Left hindlimb (tissue), 1 donor: ENCODE measurements at places on chromosomes 4 and X.

DNA sequence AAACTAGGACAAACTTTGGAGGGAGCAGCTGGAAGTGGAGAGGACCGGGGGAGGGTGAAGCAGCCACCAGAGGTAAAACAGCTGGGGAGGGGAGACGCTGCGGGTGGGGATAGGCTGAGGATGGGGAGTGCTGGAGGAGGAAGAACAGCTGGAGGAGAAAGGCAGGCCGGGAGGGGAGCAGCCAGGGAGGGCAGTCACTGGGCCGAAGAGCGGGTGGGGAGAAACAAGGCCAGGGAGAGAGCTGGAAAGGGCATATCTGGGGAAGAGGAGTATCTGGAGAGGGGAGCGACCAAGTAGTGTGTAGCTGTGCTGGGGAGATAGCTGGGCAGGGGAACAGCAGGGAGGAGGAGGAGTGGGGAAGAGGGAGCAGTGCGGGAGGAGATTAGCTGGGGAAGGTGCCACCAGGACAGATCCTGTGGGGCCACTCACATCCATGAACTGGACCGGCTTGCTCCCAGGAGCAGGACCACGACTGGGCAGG is 2.7 kb downstream of the SLC38A5 start:
- DNase-seq, result no peak

DNA sequence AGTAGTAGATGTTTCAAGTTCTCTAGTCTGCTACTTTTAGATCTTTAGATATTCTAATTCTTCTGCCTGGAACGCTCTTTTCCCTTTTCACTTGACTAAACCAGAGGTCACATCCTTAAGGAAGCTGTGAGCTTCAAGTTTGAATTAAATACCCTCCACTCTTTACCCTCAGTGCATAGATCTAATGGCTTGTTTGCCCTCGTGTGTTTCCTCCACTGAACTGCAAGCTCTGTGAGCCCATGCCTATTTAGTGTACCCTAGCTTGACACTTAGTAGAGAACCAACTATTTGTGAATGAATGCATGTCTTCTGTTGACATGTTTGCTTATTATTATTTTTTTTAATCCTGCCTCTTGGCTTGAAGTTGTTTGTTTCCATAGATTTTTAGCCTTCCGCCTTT is 138.3 kb downstream of the PDE5A start:
- no peak for DNase-seq

DNA sequence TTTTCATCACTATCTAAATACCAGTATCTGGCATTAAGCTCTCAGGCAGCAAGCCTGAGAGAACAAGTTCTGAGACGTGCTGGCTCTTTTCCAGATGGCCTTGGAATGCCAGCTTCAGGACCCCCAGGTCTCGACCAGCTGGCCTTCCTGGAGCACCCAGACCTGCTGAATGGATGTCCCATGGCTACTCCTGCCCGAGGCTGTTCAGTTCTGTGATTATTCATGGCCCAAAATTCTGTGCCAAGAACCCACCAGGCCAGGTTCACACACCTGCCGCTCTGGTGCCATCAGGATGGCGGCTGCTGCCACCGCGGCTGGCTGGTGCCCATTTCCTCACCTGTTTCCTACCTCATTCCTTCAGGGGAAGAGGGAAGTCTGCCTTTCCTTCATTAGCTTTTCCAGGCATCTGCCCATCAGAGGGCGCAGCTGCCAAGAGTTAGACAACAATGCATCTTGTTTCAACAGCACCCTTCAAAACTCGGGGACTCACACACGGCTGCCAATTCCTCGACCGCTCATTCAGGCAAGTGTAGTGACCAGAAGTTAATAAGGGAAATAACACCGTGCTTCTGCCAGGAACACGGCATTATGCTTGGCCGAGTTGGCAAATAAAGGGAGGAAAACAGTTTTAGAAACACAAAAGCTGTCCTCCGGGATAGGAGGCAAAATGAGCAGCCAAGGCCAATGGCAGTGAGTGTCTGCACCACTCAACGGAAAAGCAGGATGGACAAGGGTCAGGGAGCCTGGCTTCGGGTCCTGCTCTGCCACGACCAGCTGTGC is 173.8 kb downstream of the NSUN7 start:
- DNase-seq, result no peak

- no peak for DNase-seq
Measured at GRCh38 chr4:105184316-105184980, 37.8 kb downstream of the TET2 start.

GRCh38 chr4:151905197-151905596 is 144.4 kb upstream of the GATB start:
- DNase-seq, result no peak

DNA sequence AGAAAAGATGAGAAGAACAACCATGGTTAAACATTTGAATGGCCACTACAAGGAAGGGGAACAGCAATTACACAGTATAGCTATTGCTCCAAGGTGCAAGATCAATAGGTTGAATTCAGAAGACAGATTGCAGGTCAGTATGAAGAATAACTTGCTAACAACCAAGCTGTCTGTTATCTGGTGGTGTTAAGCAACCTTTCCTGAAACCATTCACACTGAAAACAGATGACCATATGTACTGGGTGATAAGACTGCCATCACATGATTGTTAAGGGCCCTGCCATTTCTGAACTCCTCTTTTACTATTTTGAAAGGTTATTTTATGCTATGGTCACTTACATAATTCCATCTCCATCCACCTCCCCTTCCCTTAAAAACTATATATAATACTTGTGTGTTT is 6.8 kb downstream of the GABRA3 start:
- DNase-seq, result no peak

DNA sequence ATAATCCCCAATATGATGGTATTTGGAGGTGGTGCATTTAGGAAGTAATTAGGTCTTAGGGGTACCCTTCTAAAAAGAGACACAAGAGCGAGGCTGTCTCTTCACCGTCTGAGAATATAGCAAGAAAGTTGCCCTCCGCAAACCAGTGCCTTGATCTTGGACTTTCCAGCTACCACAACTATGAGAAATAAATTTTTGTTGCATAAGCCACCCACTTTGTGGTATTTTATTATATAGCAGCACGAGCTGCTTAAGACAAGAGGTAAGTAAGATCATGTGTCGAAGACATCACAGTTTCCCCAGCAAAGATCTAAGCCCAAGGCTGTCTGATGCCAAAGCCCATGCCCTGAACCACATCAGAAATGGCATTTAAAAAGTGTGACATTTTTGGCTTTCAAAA is 9.6 kb upstream of the EXOSC9 start:
- no peak for DNase-seq

DNA sequence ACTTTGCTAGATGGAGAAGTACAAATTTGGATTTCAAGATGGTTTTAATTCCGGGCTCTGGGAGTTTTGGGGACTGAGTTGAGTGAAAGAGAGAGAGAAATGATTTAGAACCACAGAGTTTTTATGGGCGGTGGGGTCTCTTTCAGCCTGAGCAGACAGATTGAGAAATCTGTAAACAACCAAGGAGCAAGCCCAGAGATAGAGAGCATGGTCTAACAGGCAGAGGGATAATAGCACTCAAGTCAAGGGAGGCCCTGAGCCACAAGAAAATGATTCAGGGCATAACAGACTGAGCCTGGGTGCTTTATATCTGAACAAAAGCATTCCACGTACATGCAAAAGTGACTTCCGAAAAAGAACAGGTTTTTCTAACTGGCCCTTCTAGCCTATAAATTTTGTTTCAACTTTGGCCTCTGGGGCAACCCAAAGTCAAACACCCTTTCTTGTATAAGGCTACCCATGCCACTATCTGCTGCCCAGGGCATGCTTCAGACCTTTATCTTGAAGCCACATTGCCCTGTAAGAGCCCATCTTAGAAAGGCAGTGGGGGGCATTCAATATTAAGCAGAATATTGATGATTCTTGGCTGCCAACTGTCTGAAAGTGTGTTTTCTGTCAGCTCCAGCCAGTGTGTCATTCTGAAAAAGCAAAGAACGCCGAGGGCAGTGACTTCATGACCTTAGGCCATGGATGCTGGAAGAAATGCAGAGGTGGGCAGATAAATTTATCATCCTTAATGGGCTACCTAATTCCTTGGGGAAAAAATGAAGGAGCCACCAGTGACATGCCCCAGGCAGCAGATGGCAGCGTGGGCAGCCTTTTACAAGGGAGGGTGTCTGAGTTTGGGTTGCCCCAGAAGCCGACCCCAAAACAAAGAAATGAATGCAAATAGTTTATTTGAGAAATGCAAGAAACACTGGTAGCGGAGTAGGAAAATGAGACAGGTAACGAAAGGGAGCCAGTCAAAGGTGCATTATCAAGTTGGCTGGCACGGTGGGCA is 637.6 kb downstream of the MID1IP1 start:
- DNase-seq, result no peak

GRCh38 chr4:43932448-43932847 is 516.2 kb downstream of the KCTD8 start:
- DNase-seq, result no peak
